ENCODE measurements at places on chromosomes 12 and 14. TPM values are rescaled to one million over a fixed set of nuclear protein-coding genes. Genes with fewer than 3 reads are reported as not detected.

- peaks cover 3% of the 10 kb centered on the region for H3K27me3 ChIP-seq
- H3K4me1 ChIP-seq, result no peaks in the 10 kb centered on the region
- no peak for DNase-seq
- no peak overlapping the region for H3K4me3 ChIP-seq
- no peak overlapping the region for H3K27ac ChIP-seq
- no peaks in the 10 kb centered on the region for H3K36me3 ChIP-seq
These were observed 6.4 kb upstream of the CCDC60 start for GRCh38 chr12:119328111-119328510.

KCNA1 gene
- total RNA-seq, result 0.45 TPM

GRCh38 chr12:66119870-66120241, 10.7 kb downstream of the LLPH start:
- H3K36me3 ChIP-seq, result peaks cover 10% of the 10 kb centered on the region
- no peak overlapping the region for H3K4me3 ChIP-seq
- H3K4me1 ChIP-seq, result no peaks in the 10 kb centered on the region
- no peaks in the 10 kb centered on the region for H3K27me3 ChIP-seq

DNA sequence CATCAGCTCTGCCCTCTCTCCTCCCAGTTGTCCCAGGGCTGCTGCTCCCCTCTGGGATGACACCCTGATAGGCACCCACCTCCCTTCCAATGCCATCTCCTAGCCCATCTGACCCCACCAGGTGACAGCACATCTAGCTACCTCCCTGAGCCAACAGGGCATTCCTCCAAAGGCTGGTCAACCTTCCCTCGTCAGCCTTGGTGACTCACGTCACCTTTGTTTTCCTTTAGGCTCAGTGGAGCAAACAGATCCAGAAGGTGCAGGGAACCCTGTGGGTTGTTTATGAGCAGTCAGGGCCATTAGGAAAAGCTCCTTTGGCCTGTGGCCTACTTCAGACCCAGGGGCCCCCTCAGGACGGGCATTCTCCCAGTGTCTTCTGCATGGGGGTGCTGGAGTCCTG, 32.4 kb downstream of the PIGH start:
- no peaks in the 10 kb centered on the region for H3K36me3 ChIP-seq
- H3K27ac ChIP-seq, result no peak overlapping the region
- DNase-seq, result no peak
- no peaks in the 10 kb centered on the region for H3K4me1 ChIP-seq
- peaks cover under 1% of the 10 kb centered on the region for H3K27me3 ChIP-seq
- no peak overlapping the region for H3K4me3 ChIP-seq

ITGA7 gene
- total RNA-seq, result 5.6 TPM

DNA sequence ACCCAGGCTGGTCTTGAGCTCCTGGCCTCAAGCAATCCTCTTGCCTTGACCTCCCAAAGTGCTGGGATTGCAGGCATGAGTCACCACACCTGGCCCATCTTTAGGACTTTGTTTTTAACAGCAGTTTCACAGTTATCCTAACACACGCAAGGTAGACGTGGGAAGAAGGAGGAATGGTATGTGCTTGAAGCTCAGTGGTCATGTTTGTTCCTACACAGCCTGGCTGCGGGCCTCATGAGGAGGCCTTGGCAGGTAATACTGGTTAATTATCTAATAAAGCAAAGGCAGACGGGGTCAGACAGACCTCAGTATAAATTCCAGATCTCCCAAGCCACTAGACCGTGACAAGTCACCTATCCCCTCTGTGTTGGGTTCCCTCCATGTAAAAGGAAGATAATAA, 271.8 kb downstream of the PCNX1 start:
- H3K27me3 ChIP-seq, result peaks cover 4% of the 10 kb centered on the region
- no peak overlapping the region for H3K27ac ChIP-seq
- H3K36me3 ChIP-seq, result no peaks in the 10 kb centered on the region
- no peak overlapping the region for H3K4me3 ChIP-seq
- no peaks in the 10 kb centered on the region for H3K4me1 ChIP-seq

- H3K27me3 ChIP-seq, result peaks cover 4% of the 10 kb centered on the region
- H3K36me3 ChIP-seq, result no peaks in the 10 kb centered on the region
- no peaks in the 10 kb centered on the region for H3K4me1 ChIP-seq
- no peak for DNase-seq
- H3K4me3 ChIP-seq, result no peak overlapping the region
These were observed 65.3 kb upstream of the C14orf180 start for GRCh38 chr14:104514156-104514848.

DNA sequence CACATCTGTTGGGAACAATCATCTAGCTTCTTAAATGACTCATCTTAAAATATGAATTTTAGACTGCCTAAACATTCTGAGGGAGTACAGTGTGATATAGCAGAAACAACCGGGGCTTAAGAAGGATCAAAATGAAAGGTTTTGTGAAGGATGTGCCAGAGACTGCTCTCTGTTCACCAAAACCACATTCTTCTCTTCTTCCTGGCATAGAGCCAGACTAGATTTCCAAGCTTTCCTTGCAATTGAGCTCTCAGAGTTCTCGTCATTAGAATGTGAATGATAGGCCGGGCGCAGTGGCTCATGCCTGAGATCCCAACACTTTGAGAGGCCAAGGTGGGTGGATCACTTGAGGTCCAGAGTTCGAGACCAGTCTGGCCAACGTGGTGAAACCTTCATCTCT, 94.5 kb downstream of the LRRIQ1 start:
- H3K4me3 ChIP-seq, result no peak overlapping the region
- no peaks in the 10 kb centered on the region for H3K4me1 ChIP-seq
- peaks cover 13% of the 10 kb centered on the region for H3K27me3 ChIP-seq
- no peak overlapping the region for H3K27ac ChIP-seq
- DNase-seq, result no peak
- H3K36me3 ChIP-seq, result no peaks in the 10 kb centered on the region

CBLN3 gene
- 5.5 TPM for total RNA-seq

- no peak overlapping the region for H3K4me3 ChIP-seq
- H3K4me1 ChIP-seq, result peaks cover 49% of the 10 kb centered on the region
- peaks cover 2% of the 10 kb centered on the region for H3K36me3 ChIP-seq
- no peak overlapping the region for H3K27ac ChIP-seq
- H3K27me3 ChIP-seq, result no peaks in the 10 kb centered on the region
- DNase-seq, result no peak
These were observed 133.9 kb downstream of the C12orf75 start for GRCh38 chr12:105464406-105464805.

KRT85 gene
- total RNA-seq, result not detected

TRAF3 gene
- total RNA-seq, result 18.4 TPM

DNA sequence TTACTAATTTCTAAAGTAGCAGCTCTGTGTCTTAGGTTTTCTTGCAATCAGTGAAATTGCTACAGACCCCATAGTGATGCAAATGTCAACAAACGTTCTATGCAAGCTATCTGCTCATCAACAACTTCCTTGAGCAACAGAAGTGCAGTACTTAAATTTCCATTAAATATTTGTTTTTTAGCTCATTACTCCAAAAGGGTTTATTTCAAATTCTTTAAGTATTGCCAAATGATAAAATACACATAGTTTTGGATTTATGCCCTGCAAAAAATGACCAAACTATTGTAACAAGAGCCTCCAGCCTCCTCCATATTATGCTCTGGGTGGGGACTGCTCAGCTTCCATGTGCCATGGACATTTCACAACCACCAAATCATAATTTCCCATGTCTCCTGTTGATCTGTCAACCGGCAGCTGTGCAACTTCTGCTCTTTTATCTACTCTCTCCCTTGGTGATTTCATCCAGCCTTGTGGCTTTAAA, 4.4 kb downstream of the BDKRB1 start:
- H3K27me3 ChIP-seq, result peaks cover 4% of the 10 kb centered on the region
- peaks cover 6% of the 10 kb centered on the region for H3K36me3 ChIP-seq
- H3K27ac ChIP-seq, result no peak overlapping the region
- no peak overlapping the region for H3K4me3 ChIP-seq
- peaks cover 11% of the 10 kb centered on the region for H3K4me1 ChIP-seq
- DNase-seq, result no peak

DNA sequence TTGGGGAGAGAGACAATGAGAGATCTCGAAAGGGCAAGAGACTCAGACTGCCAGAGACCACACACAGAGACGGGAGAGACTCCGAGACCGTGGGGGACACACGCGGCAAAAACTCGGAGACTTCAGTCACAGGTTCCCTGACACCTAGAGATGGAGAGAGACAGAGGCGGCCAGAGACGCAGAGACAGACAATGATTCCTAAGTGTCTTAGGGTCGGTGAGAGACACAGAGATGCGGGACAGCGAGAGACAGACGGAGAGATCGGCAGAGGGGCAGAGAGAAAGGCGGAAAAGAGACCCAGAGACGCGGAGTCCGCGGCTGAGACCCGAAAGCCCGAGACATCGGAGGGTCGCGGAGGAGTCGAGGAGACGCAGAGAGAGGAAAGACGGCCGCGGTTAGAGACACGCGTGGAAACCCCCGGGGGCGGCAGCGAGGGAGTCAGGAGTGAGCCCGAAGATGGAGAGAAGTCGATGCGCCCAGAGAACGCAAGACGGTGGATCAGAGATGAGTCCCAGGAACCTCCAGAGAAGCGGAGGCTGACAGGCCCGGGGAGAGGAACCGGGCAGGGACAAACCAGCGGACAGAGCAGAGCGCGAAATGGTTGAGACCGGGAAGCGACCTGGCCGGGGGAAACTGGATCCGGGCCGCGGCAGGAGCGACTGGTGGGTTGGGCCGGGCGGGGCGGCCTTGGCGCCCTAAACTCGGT, 7.8 kb downstream of the LHX5 start:
- no peaks in the 10 kb centered on the region for H3K36me3 ChIP-seq
- peaks cover 56% of the 10 kb centered on the region for H3K27me3 ChIP-seq
- peak overlapping the region; percentile 46 for H3K4me3 ChIP-seq
- peaks cover 26% of the 10 kb centered on the region for H3K4me1 ChIP-seq
- no peak overlapping the region for H3K27ac ChIP-seq

HVCN1 gene
- 1.2 TPM for total RNA-seq

TSPAN11 gene
- total RNA-seq, result 0.87 TPM

GRCh38 chr12:14986449-14986848, 13.6 kb downstream of the PDE6H start:
- H3K4me3 ChIP-seq, result no peak overlapping the region
- H3K27me3 ChIP-seq, result no peaks in the 10 kb centered on the region
- no peaks in the 10 kb centered on the region for H3K36me3 ChIP-seq
- H3K27ac ChIP-seq, result no peak overlapping the region
- no peak for DNase-seq
- peaks cover 6% of the 10 kb centered on the region for H3K4me1 ChIP-seq
